ENCODE measurements at places on chromosomes 5 and 9.

- DNase-seq, result no peak
Measured at GRCh38 chr9:73597771-73598170, 446.1 kb downstream of the ANXA1 start.

DNA sequence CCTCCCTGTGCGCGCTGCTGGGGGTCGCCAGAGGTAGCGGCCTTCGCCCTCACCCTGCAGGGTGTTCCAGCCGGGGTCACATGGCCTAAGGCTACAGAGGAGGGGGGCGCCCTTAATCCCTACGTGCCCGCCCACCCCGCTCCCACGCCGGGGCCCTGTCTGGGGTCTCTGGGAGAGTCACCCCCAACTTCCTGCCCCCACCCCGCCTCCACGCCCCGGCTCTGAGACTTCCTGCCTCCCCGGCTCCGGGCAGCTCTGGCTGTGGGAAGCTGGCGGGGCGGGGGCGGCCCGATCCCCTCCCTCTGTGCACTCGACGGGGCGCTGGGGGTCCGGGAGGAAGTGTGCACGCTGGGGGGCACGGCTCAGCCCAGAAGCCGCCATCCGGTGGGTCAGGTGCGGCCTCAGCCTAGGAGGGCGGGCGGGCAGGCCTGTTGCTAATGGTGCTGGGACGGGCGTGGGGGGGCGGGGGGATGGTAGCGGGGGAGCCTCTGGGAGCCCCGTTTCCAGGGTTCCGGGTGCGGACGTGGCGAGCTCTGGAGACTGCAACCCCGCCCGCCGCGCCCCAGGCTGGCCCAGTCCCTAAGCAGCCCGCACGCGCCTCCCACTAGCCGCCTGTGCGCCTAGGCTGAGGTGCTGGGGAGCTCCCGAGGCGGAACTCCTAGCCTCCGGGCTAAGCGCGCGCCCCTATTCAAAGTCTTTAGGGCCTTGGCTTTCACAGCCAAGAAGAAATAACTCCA lies 61.6 kb downstream of the CXXC5 start:
- no peak for DNase-seq

DNA sequence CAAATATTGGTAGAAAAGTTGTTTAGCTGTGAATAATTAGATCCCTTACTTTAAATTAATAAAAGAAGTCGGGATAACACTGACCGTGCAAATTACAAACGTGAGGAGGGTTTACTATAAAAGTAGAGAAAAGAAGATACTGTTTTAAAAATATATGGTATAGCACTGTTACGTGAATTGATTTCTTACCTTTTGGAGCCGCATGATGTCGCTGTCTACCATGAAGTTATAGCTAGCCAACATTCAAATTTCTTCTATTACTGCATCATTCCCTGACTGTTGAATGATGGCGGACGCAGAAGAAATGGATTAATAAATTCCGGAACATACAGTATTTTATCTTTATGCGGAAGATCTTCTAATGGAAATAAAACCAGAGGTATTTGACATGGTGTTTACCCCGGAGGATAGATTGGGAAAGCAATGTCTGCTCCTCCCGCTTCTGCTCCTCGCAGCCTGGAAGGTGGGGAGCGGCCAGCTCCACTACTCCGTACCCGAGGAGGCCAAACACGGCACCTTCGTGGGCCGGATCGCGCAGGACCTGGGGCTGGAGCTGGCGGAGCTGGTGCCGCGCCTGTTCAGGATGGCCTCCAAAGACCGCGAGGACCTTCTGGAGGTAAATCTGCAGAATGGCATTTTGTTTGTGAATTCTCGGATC lies at the start of gene PCDHA6:
Gene PCDHA6 (plus strand): TSS at position 257 of the 658 bp plus-strand sequence. CDS start 132 bp downstream, at position 389.
- DNase-seq, result no peak

- DNase-seq, result no peak
Measured at GRCh38 chr5:15689836-15690235, 189.9 kb downstream of the FBXL7 start.

DNA sequence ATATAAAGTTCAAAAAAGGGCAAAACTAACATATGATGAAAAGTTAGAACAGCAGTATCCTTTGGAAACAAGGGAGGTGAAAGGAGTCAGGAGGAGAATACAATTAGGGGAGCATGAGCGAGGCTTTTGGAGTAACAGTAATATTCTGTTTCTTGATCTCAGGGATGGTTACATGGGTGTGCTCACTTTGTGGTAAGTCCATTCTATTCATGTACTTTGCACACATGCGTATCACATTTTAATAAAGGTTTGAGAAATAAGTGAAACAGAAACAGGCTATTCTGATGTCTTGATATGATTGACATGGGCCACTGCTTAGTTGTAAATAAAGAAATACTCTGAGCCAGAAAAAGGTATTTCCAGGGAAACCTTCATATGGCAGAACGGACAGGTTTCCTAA lies 208.8 kb downstream of the SPOCK1 start:
- DNase-seq, result no peak

GRCh38 chr5:65512170-65512937 lies 30.6 kb upstream of the ADAMTS6 start:
- DNase-seq, result no peak

GRCh38 chr5:115639377-115639776 lies 13.5 kb upstream of the TMED7 start:
- DNase-seq, result no peak

All from stimulated activated CD8-positive, alpha-beta memory T cell treated with anti-CD3 and anti-CD28 coated beads, Interleukin-7, amount 100 ng/mL, for 4 hours (primary cell).